ENCODE measurements at places on chromosomes 6 and 20.

GRCh38 chr20:59148701-59149493, 14.7 kb upstream of the ZNF831 start:
- DNase-seq = no peak

DNA sequence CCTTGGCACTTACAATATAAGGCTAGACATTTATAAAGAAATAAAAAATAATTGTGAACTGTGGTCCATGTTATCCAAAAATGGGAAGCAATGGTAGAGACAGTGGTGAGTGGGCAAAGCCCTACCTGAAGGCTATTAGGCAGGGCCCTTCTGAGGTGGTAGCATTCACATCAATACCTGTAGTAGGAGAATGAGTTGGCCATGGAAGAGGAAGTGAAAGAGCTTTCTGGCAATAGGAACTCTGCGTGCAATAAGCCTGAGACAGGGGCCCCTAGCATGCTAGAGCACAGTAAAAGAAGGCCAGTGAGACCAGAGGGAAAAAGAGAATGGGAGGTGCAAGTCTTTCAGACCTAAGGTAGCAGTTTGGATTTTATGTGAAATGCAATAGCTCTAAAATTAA, 754.5 kb downstream of the PTPRT start:
- DNase-seq = no peak

- DNase-seq = no peak
Observed at GRCh38 chr20:63280929-63281545, 8.4 kb downstream of the ARFGAP1 start.

GRCh38 chr6:11920566-11920965, 91.5 kb upstream of the HIVEP1 start:
- no peak for DNase-seq

DNA sequence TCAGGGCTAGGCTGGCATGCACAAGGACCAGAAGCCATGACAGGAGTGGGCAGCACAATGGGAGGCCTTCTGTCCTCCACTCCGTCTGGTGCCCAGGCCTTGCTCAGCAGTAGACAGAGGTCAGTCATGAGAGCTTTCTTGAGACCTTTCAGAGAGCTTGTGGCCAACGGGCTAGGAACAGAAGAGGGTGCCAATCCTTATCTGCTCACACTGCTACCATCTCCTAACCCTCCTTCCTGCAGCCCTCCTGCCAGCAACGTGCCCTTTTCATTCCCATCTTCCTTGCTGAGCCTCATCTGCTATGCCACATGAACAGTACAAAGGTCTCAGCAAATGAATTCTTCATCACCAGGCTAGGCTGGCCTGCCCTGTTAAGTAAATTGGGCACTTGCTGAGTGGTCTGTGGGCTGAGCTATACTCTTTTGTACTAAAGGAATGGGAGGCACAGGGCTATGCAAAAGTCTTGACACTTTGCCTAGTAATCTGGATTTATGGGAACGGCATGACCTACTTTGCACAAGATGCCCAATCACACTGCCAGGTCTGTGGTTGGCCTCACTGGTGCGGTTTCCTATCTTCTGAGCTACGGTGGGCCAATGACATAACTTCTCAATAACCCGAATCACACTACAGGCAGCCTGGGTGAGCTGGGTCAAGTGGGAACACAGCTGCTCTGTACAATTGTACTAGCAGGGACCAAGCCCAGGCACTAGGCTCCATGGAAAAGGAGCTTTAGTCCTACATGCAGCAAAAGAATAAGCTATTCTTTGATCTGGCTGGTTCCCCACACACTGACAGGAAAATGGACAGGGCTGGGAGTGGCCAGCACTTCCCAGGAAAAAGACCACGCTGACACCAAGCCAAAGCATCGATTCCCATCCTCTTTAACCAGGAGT, 47.8 kb downstream of the ELOVL5 start:
- DNase-seq = no peak
